Panc1 (cell line): ENCODE measurements at places on chromosomes 13 and 19.

GRCh38 chr13:111401755-111402154 lies 81.3 kb downstream of the TEX29 start:
- DNase-seq: no peak

- DNase-seq: no peak
Measured at GRCh38 chr13:95112883-95113282, 188.4 kb downstream of the ABCC4 start.

GRCh38 chr13:29654384-29654783 lies 58.9 kb upstream of the SLC7A1 start:
- DNase-seq: no peak

DNA sequence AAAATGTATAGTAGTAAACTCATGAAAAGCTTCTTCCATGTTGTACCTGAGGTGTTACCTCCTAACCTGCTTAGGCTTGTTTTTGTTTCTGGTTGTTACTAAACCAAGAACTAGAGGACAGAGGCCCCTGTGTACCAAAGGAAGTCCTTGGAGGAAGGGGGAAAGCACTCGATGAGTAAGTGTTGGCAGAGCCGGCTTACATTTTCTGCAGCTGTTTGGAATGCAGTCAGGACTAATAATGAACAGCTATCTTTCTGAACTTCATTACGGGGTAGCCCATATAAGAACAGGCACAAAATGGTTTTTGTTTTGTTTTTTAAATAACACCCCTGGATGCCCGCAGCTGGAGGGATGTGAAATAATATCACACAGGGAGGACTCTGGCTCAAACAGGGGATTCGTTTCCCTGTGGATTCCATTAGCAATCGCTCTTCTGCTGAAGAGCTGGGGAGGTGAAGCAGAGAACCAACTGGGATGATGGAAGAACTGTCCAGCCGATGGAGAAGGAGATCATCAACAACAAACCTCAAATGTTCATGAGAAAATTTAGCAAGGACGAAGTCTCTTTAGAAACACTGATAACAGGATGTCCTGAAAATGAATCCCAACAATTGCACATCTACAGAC lies 214.2 kb upstream of the MAB21L1 start:
- DNase-seq: no peak
